NCI-H1930 (cell line): ENCODE measurements at places on chromosomes 6 and 20.
A peak's percentile ranks its signal among the peaks of the same experiment; 100 is the strongest.

- no peak for DNase-seq
These were observed 19.4 kb downstream of the GPX6 start for GRCh38 chr6:28496099-28496779.

DNA sequence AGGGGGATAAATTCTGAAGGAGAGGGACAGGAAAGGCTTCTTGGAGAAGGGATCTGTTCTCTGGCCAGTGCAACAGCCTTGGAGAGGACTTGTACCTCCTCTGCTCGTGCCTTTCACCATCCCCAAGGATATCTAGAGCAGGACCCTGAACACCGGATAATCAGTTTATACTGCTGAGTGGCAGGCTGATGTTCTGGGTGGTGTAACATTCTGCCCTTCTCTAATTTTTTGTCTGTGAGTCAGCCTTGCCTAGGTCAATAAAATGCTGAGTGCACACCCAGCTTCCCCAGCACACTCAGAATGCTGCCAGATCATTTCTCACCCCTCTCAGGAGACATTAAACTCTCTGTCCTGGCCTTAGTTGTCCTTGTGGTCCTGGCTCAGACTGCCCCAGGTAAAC lies at the start of gene DEFB115:
DEFB115 (plus strand) TSS at position 301 of the 400 bp plus-strand sequence; CDS start at position 301, 0 bp downstream.
- no peak for DNase-seq

DNA sequence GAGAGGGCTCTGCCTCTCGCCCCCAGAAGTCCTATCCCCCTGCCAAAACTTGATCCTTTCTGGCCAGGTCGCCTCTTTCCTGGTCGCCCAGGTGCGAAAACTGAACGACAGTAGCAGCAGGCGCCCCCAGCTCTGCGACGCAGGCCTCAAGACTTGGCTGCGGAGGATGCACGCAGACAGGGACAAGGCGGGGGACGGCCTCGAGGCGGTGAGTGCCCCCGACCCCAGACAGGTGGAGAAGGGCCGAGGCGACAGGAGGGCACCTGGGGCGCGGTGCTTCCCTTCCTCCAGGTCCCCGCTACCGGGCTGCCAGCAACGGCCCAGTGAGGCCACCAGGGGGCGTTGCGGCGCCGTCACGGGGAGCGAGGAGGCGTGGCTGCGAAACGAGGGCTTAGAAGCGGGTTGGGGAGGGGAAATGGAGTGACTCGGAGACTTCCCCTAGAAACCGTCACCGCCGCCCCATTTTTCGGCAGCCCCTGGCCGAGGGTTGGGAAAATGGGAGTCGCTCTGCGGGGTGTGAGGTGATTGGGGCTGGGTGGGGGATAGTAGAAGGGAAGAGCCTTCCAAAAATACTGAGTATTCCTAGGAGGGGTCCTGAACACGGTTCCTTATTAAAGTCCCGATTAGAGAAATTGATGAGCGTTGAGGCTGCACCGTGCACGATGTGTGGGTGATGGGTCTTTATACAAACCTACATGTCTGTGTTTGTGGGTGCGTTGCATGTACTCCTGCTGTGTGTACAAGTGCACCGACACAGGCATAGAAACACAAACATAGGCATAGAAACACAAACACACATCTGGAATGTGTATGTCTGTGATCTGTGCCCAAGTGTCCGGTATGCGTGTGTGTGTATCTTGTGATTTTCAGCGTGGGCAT lies 44.6 kb downstream of the ARHGAP40 start:
- peak; percentile 65 for DNase-seq

GRCh38 chr6:158152659-158153058 lies 15.4 kb downstream of the SERAC1 start:
- no peak for DNase-seq

DNA sequence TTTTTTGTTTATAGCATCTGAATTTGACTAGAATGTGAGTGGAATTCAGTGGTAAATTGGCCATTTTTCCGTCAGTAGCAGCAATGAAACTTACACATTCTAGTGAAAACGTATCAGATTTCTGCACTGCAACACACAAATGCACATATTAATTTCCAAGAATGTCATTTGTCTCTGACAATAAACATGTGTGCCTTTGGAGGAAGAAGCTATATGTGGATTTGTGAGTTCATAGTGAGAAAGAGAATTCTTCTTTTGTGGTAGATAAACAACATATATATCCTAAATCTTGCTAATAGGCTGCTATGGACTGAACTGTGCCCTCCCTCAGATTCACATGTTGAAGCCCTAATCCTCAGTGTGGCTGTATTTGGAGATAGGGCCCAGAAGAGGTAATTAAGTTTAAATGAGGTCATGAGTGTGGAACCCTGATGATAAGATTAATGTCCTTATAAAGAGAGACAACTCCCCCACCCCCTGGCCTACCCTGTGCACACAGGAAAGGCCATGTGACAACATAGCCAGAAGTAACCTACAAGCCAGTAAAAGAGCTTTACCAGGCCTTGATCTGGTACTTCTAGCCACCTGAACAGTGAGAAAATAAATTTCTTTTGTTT lies 200.2 kb upstream of the EYA4 start:
- no peak for DNase-seq

- no peak for DNase-seq
These were observed 31.4 kb upstream of the CEP162 start for GRCh38 chr6:84258866-84259265.

GRCh38 chr20:63325554-63326313 lies 32.7 kb downstream of the COL20A1 start:
- no peak for DNase-seq

DNA sequence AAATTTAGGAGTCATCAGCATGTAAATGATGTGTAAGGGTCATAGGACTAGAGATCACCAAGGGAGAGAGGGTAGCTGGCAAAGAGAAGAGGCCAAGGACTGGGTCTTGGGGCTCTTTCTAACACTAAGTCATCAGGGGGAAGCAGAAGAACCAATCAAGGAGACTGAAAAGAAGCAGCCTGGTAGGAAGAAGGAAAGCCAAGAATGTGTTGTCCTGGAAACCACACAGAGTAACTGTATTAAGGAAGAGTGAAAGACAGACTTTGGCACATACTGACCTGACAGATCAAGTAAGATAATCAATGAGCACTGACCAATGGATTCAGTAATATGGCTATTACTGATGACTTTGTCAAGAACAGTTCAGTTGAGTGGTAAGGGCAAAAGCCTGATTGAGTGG lies 42.3 kb upstream of the LAMA4 start:
- no peak for DNase-seq

- no peak for DNase-seq
These were observed 271.3 kb downstream of the BMP7 start for GRCh38 chr20:56995149-56995548.

- no peak for DNase-seq
These were observed 102.2 kb downstream of the DACT2 start for GRCh38 chr6:168217216-168217879.

GRCh38 chr6:140345935-140346334 lies 971.5 kb upstream of the CITED2 start:
- DNase-seq: no peak

- DNase-seq: no peak
These were observed 56.0 kb upstream of the TMEM181 start for GRCh38 chr6:158503846-158504245.

GRCh38 chr20:16270989-16271388 lies 302.3 kb downstream of the KIF16B start:
- DNase-seq: no peak
